Thymus (tissue), 14 donors: ENCODE measurements at places on chromosomes 1 and 21. TPM values are rescaled to one million over a fixed set of nuclear protein-coding genes. Genes with fewer than 3 reads are reported as not detected.

The LHX8 gene
- total RNA-seq = 0.05 TPM

DNA sequence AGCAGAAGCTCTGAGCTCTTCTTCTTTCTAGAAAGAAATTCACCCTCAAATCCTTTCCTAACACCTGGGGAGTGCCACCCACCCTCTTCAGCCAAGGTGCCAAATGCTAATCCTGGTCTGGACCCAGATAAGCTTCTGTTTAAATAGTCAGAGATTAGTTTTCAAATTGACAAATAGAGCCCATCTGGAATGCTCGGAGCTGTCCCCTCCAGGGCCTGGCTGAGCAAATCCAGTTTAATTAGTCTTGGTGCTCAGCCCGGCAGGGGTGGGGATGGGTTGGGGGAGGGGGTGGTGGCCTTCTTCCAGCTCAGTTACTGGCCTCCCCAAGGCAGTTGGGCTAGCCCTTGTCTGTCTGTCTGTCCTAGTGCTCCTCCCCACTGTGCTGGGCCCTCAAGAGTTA lies 269.5 kb downstream of the GRIK3 start:
- DNase-seq = no peak

- no peak for DNase-seq
Observed at GRCh38 chr21:45035477-45035848, 38.9 kb upstream of the ADARB1 start.

GRCh38 chr1:242100921-242101320 lies 102.0 kb upstream of the MAP1LC3C start:
- DNase-seq = no peak

DNA sequence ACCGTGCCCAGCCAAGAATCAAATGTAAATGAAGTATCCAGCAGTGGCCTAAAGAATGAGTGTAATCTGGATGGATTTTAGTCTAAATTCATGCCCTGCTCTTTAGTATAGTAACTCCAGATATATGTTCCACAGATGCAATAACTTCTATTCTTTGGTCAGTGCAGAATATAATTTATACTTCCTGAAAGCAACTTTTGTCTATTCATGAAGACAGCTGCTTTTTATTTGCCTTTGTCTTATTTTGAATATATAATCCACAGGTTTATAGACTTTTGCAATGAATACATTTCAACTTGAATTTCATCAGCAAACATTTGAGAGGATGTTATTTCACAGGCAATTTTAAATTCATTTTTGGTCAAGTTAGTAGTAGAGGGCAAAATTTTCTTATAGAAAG lies 54.4 kb downstream of the CDC42BPA start:
- DNase-seq = no peak

The KCNN3 gene
- 1.8 TPM for total RNA-seq

The TMEM81 gene
- total RNA-seq = 1.7 TPM
